ENCODE measurements at places on chromosomes 6 and 20.

- DNase-seq, result no peak
Observed at GRCh38 chr6:107718341-107718740, 105.8 kb downstream of the SCML4 start.

DNA sequence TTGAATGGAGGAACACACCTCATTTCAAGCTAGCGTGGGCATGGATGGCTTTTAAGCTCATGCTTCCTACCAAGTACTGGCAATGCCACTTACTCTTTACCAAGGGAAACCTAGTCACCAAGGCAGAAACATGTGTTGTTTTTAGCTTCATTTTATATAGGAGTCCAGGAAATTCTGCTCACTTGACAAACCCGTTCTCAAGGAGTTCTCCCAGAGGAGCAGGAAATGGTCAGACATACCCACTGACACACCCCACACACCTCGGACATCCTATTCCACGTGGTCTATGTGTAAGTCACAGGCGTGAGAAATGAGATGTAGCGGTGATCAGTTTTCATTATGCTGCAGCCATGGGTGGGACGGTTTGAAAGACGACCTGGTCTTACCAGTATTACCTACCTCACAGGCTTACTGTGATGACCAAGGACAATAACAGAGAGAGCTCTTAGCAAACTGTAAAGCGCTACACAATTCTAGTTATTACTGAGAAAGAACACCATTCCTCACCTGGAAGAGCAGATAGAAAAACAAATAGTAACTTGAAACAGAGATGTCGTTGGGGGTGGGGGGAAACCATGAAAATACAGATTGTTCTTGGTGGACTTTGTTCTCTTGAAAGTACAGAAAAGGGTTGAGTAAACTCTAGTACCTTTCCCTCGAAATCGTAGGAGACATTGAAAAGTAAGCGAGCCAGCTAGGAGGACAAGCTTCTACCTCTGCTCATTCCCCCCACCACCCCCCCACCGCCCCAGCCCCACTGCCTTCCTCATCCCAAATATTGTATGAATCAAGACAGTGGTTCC, 1.7 kb downstream of the CNKSR3 start:
- no peak for DNase-seq

DNA sequence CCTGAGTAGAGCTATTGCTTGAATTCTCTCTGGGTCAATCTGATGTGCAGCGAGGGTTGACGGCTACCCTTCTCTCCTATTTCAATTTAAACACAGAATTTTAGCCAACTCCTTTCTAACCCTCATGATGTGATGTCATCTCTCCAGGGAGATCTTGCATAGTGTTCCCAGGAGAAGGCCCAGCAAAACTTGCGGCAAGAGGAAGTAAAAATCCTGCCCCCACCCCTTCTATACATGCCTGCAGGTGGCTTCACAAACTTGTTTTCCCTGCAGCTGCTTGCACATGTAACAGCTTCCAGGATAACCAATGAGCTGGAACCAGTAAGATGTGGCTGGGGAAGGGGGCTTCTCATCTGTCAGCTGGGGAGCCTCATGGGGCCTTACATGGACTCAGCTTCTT, 169.3 kb upstream of the CDH4 start:
- DNase-seq, result no peak

DNA sequence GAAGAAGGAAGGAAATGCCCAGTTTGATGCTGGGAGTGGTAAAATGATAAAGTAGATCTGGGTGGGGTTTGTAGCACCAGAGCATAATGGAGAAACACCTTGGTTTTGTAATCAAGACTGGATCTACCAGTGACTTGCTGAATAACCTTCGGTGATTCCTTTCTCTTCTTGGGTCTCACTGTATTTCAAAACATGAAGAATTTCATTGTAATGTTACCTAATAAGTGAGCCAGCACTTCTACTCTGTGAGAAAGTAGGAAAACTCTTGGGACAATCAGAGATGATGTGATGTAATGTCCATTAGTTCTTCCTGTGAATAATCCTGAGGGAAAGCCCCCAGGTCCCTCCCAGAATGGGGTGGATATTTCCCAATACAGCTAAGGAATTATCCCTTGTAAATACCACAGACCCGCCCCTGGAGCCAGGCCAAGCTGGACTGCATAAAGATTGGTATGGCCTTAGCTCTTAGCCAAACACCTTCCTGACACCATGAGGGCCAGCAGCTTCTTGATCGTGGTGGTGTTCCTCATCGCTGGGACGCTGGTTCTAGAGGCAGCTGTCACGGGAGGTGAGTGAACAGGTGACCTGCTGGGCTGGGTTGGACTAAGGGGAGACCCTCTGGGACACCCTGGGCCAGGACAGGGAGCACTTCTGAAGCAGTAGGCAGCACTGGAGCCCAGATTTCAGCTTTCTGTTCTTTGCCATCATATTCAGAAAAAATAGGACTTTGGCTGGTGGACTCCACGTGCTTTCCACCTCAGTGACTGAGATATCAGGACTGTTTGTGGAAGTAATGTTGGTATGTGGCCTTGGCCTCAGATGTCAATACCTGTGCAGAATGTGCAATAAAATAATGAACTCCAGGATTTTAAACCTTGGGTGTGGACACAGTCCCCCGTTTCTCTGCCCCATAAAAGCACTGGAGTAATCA, at the start of gene PI3:
Gene PI3, plus strand, starts transcription at position 469 of the 931 bp plus-strand sequence. Its CDS starts 21 bp downstream, at position 490.
- DNase-seq, result no peak

DNA sequence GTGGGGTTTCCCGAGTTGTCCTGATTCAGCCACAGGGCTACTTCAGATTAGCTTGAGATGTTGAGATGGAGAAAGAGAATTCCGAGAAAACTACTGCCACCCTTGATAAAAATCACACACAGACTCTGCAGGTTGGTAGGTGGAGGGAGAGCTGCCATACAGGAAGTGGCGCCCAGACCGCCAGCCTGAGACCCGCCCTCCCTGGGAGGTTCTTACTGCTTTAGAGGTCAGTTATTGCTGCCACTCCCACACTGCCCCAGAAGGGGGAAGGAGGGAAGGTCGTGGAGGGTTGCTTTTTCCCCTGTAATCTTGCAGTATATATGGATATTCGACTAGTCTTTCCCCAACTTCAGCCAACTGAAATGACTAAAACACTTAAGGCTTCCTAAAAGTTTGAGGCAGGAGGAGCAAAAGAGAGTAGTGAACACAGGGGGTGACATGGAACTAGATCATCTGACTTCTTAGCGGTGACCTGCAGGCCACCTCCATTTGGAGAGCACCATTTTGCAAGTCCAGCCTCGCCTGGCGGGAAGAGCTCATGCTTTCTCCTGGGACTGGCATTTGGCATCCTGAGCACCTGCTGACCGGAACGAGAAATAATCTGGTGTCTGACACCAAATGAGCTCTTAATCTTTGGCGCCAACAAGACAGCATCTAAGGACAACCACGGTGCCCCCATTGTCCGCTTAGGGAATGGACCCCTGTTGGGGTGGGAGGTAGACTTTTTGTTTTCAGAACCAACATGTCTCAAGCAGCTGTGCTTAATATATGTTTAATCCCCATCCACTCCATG, 35.7 kb upstream of the SLC22A1 start:
- DNase-seq, result no peak

DNA sequence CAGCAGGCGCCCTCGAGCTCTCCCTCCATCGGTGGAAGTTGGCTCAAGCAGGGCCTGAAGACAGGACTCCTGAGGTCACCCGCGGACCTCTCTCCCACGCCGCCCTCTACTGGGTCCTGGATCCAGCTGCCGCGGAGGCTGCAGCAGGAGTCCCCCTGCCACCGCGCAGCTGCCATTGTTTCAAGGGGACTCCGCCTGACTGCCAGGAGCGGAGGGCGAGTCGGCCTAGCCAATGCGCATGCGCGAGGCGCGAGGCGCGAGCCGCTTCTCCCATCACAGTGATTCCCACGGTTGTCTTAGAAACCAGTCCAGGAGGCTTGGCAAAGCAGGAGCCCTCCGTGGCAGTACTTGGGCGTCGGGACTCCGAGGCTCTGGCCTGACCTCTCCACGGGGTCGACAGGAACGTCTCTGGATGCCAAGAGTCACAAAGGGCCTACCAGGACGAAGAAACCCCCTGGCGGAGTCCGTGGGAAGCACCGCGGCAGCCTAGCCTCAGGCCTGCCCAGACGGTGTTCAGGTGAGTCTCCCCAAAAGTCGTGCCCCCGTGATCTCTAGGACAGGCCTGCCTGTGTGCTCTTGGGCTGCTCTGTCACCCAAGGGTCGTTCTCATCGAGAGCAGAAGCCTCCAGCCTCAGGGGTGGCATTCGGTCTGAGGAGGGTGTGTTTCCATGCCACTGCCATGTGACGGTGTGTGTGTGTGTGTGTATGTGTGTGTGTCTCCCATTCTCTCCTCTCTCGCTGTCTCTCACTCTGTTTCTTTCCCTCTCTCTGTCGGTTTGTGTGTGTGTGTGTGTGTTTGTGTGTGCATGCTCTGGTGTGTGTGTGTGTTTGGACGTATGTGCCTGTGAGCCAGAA, 290.6 kb upstream of the ZNF337 start:
- peak; percentile 60 for DNase-seq

DNA sequence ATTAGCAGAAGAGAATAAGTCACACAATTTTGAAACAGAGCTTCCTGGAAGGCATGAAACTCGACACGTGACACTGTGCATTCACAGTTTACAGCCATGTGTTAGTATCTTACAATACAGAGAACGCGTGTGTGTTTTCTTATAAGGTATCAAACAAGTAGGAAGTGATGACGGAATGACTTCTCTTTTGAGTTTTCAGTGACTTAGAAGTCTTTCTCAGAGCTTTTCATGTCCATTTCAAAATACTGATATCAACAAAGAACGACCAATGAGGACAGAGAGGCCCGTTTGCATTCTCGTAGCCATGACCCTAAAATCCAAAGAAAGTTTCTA, 36.6 kb upstream of the DUSP22 start:
- peak; percentile 38 for DNase-seq

DNA sequence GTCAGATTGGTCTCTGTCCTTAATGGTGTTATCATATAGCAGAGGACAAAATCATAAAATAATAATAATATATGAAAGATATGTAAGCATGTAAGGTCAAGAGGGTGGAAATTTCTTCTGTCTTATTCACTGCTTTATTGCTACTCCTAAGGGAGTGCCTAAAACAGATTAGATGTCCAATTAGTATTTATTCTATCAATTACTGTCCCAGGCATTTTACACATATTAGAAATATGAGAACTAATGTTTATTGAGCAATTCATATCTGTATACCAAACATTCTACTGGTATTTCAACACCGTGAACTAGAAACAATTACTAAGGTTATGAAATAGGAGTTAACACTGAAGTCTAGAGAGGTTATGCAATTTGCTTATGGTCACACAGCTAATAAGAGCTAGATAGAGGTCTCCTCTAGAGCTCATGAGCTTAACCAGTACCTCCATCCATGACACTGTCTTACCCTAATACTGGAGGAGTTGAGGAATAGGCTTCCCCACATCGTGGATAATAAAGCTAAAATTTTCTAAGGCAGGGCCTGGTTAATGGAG, 302.3 kb downstream of the PLCB1 start:
- no peak for DNase-seq

DNA sequence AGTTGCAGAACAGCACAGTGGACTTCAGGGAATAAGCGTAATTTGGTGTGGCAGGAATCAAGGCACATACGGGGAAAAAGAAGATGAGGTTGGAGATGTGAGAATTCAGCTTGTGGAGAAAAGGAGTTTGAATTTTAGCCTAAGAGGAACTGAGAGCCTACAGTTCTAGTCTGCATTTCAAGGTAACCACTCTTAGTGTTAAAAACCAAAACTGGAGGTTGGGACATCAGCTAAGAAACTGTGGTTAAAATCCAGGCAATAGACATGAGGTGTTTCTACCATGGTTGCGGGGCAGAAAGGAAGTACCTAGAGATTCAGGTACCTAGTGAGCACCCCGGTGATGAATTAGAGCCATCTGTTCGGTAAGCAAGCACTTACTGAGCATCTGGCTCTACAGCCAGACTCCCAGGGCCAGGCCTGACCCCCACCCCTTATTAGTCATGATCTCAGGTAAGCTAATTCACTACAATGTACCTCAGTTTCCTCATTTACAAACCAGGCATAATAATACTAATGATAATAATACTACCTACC, 44.4 kb downstream of the FAXC start:
- no peak for DNase-seq

DNA sequence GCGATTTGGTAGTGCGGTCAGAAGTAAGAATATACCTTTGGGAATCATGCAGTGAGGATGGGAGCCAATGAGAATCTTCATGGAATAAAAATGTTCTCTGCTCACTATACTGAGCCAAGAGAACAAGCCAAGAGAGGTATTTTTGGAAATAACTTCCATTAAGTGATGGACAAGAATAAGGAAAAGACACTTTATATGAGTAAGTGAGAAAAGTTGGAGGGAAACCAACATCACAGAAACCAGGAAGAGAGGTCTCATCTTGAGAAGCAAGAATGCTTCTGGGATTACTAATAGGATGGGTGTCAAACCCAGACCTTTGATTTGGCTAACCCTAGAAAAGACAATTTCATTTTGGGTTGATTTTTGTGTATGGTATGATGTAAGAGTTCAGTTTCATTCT, 181.2 kb upstream of the JAG1 start:
- no peak for DNase-seq

DNA sequence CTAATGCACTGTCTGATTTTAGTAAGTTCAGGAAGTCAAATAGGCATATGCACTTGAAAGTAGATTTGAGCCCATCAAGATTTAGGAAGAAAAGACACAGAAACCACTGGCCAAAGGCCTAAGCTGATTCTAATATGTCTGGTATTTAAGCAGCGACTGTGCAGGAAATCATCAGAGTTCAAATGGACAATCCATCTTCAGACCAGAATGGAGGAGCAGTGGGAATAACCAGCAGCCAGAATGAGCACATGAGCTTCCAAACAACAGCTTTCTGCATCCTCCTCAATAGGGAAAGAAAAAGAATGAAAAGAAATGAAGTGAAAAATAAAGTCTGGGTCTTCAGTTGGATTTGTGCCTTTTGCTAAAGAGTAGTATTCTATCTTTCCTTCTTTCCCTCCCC, 50.6 kb downstream of the SOD2 start:
- no peak for DNase-seq

DNA sequence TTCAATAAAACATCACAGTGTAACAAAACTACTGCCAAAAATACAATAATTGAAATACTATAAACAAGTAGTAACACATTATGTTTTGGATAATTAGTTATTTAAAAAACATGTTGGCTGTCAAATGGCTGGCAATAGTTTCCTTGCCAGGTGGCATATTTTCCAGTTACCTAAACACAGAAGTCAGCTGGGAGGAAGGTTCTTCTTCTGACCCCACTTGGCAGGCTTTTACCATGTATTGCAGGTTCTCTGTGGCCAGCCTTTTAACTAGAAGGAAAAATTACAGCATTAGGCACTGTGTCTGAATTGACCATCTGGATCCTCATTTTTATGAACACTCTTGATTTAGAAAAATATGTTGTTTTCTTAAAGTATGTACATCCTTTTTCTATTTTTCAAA, 131.4 kb downstream of the MMS22L start:
- no peak for DNase-seq

DNA sequence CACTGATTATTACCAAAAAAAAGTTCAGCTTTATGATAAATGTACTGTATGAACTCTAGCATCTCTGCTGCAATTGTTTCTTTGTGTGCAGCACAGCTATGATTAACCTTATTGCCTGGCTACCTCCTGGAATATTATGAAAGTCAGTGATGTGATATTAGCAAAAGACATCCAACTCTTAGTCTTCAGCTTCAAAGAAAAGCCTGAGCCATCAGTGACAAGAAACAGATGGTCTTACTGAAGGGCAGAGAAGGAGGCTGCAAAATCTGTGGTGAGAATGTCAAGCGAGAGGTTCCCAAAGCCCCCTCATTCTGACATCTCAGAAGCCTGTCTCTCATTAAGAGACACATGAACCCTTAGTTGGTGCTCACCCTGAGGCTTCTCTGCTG, 89.4 kb upstream of the TNFAIP3 start:
- DNase-seq, result no peak

- DNase-seq, result peak; percentile 12
Observed at GRCh38 chr20:7285918-7286556, 518.6 kb downstream of the BMP2 start.
